ENCODE measurements at places on chromosomes 5 and 9. TPM values are rescaled to one million over a fixed set of nuclear protein-coding genes. Genes with fewer than 3 reads are reported as not detected.
A peak's percentile ranks its signal among the peaks of the same experiment; 100 is the strongest.

The MEGF10 gene
- total RNA-seq = 0.52 TPM

DNA sequence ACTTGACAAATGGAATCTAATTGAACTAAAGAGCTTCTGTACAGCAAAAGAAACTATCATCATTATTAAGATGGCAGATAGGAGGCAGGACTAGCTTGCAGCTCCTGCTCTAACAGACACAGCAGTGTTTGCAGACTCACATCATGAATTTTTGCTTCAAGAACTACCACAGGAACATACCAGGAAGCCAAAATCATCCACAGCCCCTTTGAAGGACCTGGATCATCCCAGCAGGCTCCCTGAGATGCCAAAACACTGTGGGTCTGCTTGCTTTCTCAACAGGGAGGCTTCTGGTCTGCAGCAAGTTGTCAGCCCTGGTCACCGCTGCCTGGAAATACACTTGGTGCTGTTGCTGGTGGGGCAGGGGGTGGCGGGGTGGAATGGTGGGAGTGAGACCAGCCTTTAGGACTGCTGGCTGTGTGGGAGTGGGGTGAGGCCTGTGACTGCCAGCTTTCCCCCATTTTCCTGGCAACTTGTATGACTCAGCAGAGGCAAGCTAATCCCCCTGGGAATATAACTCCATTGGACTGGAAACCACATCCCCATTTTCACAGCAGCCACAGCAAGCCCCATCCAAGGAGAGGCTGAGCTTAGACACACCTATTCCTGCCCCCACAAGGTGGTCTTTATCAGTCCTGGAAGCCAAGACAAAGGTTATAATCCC lies 533.8 kb upstream of the CYLC2 start:
- no peaks in the 10 kb centered on the region for H3K36me3 ChIP-seq
- no peak overlapping the region for H3K27ac ChIP-seq
- DNase-seq = no peak
- H3K4me1 ChIP-seq = no peaks in the 10 kb centered on the region
- H3K4me3 ChIP-seq = no peak overlapping the region
- no peaks in the 10 kb centered on the region for H3K27me3 ChIP-seq

The NUTM2F gene
- total RNA-seq = not detected

DNA sequence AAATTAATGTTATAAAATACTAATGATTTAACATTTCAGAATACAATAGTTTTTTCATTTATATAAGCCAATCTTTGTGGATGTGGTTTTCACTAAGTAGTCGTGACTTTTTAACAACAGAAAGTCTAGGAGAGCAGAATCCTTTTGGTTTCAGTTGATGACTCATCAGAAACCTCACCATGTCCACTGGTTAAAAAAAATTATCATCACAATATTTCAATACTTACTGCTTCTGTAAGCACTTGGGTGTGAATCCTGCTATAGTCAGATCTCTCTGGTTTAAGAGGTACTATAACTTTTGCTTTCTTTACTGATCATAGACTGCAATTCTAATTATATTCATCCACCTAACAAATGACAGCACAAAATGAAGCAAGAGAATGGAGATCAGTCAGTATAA lies 77.2 kb downstream of the MRPS30 start:
- no peaks in the 10 kb centered on the region for H3K27me3 ChIP-seq
- no peaks in the 10 kb centered on the region for H3K4me1 ChIP-seq
- DNase-seq = no peak
- no peak overlapping the region for H3K4me3 ChIP-seq

GRCh38 chr9:125982798-125983406 lies 235.7 kb downstream of the PBX3 start:
- no peaks in the 10 kb centered on the region for H3K36me3 ChIP-seq
- H3K27ac ChIP-seq = no peak overlapping the region
- H3K4me1 ChIP-seq = no peaks in the 10 kb centered on the region
- H3K27me3 ChIP-seq = no peaks in the 10 kb centered on the region

- no peaks in the 10 kb centered on the region for H3K36me3 ChIP-seq
- H3K27me3 ChIP-seq = no peaks in the 10 kb centered on the region
- peaks cover 11% of the 10 kb centered on the region for H3K4me1 ChIP-seq
- DNase-seq = no peak
- H3K4me3 ChIP-seq = no peak overlapping the region
Measured at GRCh38 chr5:100546001-100546400, 10.8 kb downstream of the FAM174A start.

- DNase-seq = no peak
- no peak overlapping the region for H3K27ac ChIP-seq
- H3K4me3 ChIP-seq = no peak overlapping the region
- no peaks in the 10 kb centered on the region for H3K36me3 ChIP-seq
- no peaks in the 10 kb centered on the region for H3K4me1 ChIP-seq
- H3K27me3 ChIP-seq = no peaks in the 10 kb centered on the region
Measured at GRCh38 chr9:137293094-137293481, 9.0 kb downstream of the NRARP start.

DNA sequence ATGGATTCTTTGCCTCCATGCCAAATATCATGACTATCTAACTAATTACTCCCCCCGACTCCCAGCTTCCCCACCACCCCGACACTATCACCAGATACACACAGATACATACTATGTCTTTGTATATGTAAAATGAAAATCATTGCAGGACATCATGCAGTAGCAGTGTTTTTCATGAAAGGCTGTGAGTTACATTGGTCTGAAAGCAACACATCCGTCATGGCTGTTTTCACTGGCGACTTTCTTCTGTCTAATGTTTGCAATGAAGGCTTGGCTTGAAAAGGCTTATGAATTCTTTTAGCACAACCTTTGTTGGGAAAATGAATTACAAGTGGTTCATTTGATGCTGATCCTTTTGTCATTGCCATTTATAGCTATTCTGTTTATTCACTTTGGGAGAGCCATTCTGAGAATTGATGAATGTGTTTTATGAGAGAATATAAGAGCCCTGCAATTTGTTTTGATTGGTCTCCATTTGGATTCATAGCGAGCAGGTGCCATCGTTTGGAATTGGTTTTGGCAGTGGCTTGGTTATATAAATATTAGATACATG lies 103.4 kb downstream of the PIP5K1B start:
- H3K27me3 ChIP-seq = no peaks in the 10 kb centered on the region
- no peak for DNase-seq
- H3K4me3 ChIP-seq = no peak overlapping the region

The FBLL1 gene
- 0.57 TPM for total RNA-seq

DNA sequence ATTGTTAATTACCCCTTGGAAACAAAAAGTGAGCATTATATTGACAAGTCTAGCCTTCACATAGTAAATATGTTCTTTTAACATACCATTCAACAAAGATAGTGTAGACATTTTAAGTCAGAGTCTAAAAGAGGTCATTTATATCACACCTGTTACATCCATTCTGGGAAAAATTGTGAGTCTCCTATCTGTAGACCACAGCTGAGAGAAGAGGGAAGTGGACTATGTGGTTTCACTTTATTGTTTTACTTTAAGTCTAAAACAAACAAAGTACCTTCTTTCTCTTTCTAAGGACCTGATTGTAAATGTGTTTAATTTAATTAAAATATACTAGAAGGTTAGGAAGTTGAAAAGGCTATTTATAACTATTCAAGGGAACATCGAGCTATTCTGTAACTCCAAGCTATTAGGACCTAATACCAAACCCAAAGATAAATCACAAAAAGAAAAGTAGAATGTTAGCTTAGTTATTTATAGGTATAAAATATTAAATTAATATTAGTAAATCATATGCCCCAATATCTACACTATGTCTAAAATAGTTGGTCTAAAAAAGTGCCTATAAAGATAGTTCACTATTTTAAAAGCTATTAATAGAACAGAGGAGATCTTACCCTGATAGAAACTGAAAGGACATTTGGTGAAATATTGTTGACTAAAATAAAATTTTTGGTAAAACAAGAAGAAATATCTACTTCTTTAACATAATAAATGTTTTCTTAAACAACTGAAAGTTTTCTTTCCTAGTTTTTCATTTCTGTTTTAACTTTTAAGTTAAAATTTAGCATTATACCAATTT lies 134.9 kb downstream of the TMEM167A start:
- no peaks in the 10 kb centered on the region for H3K36me3 ChIP-seq
- no peak overlapping the region for H3K4me3 ChIP-seq
- DNase-seq = no peak
- no peaks in the 10 kb centered on the region for H3K27me3 ChIP-seq
- H3K27ac ChIP-seq = no peak overlapping the region

- H3K36me3 ChIP-seq = no peaks in the 10 kb centered on the region
- no peaks in the 10 kb centered on the region for H3K4me1 ChIP-seq
- DNase-seq = no peak
- H3K27me3 ChIP-seq = no peaks in the 10 kb centered on the region
- H3K27ac ChIP-seq = no peak overlapping the region
- no peak overlapping the region for H3K4me3 ChIP-seq
Measured at GRCh38 chr5:6638236-6638635, 5.0 kb downstream of the SRD5A1 start.

The SERF1A gene
- total RNA-seq = 5.9 TPM

- no peak overlapping the region for H3K4me3 ChIP-seq
- no peaks in the 10 kb centered on the region for H3K4me1 ChIP-seq
- DNase-seq = no peak
- H3K36me3 ChIP-seq = no peaks in the 10 kb centered on the region
- no peaks in the 10 kb centered on the region for H3K27me3 ChIP-seq
Measured at GRCh38 chr9:94086486-94087345, 2.5 kb downstream of the PTPDC1 start.

- H3K27ac ChIP-seq = no peak overlapping the region
- H3K27me3 ChIP-seq = no peaks in the 10 kb centered on the region
- H3K36me3 ChIP-seq = peaks cover 13% of the 10 kb centered on the region
- DNase-seq = no peak
- no peak overlapping the region for H3K4me3 ChIP-seq
Measured at GRCh38 chr9:127446713-127447415, 4.3 kb downstream of the RPL12 start.

- H3K36me3 ChIP-seq = no peaks in the 10 kb centered on the region
- no peak for DNase-seq
- H3K27me3 ChIP-seq = no peaks in the 10 kb centered on the region
- no peak overlapping the region for H3K27ac ChIP-seq
- no peaks in the 10 kb centered on the region for H3K4me1 ChIP-seq
- no peak overlapping the region for H3K4me3 ChIP-seq
Measured at GRCh38 chr5:68995845-68996545, 97.8 kb upstream of the SLC30A5 start.

DNA sequence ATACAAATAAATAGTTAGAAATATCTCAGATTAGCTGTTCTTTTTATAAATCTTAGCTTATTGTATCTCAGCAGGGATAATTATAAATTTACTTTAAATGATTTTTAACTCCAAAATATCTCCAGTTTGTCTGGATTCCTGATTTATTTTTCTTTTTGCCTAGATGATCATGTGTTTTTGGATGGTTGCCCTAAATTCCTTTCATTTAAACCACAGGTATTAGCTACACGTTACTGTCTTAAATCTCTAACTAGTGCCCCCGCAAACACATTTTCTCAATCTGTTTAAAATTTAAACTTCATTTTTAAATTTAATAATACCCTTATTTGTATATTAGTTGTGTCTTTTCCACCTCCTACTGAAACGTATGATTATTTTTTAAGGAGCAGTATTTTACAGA lies 5.6 kb downstream of the FER start:
- H3K27me3 ChIP-seq = no peaks in the 10 kb centered on the region
- no peaks in the 10 kb centered on the region for H3K36me3 ChIP-seq
- H3K4me3 ChIP-seq = no peak overlapping the region
- H3K27ac ChIP-seq = no peak overlapping the region
- DNase-seq = no peak

GRCh38 chr5:122612901-122613300 lies 162.0 kb upstream of the SNX2 start:
- H3K4me3 ChIP-seq = no peak overlapping the region
- no peak overlapping the region for H3K27ac ChIP-seq
- H3K27me3 ChIP-seq = no peaks in the 10 kb centered on the region
- no peaks in the 10 kb centered on the region for H3K4me1 ChIP-seq

The EGFL7 gene
- total RNA-seq = 78.6 TPM

The KLHL9 gene
- total RNA-seq = 24.1 TPM

The SMIM33 gene
- not detected for total RNA-seq

- H3K27me3 ChIP-seq = no peaks in the 10 kb centered on the region
- H3K27ac ChIP-seq = no peak overlapping the region
- no peak for DNase-seq
- no peak overlapping the region for H3K4me3 ChIP-seq
Measured at GRCh38 chr5:95780597-95780996, 41.9 kb downstream of the GLRX start.

DNA sequence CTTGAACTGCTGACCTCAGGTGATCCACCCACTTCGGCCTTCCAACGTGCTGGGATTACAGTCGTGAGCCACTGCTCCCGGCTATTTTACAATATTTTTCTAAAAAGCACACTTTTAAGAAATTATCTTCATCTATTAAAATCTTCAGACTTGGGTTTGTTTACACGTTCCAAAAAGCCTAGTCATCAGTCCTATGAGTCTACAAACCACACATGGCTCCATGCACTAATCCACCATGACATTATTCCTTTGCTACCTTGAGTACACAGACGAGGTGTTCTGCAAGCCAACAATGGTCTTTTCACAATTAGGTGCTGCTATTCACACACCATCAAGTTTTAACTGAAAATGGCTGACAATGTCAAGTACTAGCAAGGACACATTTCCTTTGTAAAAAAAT lies 41.0 kb downstream of the TRPM6 start:
- no peaks in the 10 kb centered on the region for H3K4me1 ChIP-seq
- no peak overlapping the region for H3K4me3 ChIP-seq
- no peak overlapping the region for H3K27ac ChIP-seq
- DNase-seq = no peak
- no peaks in the 10 kb centered on the region for H3K27me3 ChIP-seq
- H3K36me3 ChIP-seq = no peaks in the 10 kb centered on the region

The TNFSF15 gene
- 0.81 TPM for total RNA-seq

- peak overlapping the region; percentile 23 for H3K27ac ChIP-seq
- H3K4me1 ChIP-seq = peaks cover 3% of the 10 kb centered on the region
Measured at GRCh38 chr5:151688436-151688835, 1.7 kb upstream of the SPARC start.

DNA sequence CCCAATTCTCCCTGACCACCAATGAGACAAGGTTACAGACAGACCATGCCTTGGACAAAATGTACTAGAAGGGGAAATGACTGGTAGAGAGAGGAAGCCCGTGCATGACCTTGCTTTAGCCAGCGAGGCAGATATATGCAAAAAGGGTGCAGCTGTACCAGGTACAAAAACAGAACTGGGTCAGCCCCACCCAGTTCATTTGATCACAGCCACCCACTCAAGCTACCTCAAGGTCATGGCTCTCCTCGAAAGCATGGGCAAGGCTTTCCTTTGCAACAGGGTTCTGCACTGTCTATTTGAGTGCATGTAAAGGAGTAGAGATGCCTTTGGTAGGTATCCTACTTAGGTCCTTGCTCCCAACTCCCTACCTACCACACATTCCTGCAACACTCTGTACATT lies 33.3 kb downstream of the TLE1 start:
- H3K4me1 ChIP-seq = no peaks in the 10 kb centered on the region
- no peak overlapping the region for H3K27ac ChIP-seq
- no peaks in the 10 kb centered on the region for H3K36me3 ChIP-seq
- H3K27me3 ChIP-seq = no peaks in the 10 kb centered on the region
- DNase-seq = no peak

GRCh38 chr9:95822583-95823431 lies 52.7 kb upstream of the ERCC6L2 start:
- DNase-seq = no peak
- no peak overlapping the region for H3K4me3 ChIP-seq
- no peak overlapping the region for H3K27ac ChIP-seq
- no peaks in the 10 kb centered on the region for H3K36me3 ChIP-seq
- peaks cover 3% of the 10 kb centered on the region for H3K4me1 ChIP-seq
